ENCODE measurements at places on chromosomes 2 and 18.

DNA sequence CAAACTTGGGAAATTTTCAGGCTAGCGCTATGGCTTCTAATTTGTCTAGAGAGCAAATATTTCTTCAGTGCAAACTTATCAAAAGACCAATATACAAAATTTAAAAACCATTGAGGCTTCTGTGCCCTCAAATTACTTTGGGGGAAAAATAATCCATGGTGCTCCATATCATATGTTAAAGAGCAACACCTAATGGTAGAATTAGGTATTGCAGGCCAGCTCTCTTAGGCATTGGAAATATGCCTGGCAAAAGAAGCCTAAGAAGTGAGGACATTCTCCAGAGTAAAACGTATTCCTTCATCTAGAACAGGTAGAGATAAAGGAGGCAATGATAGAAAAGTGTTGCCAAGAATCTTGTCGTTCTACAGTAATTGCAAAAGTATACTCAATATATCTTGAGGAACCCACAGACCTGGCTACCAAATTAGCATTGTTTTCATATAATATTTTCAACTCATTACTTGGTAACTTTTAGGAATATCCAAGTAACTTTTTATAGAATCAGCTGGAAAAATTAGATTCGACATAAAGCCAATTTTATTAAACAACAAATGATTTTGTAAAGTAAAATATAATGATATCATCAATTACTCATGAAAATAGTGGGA lies 401.1 kb downstream of the BCL11A start:
- no peak for DNase-seq

- no peak for DNase-seq
Observed at GRCh38 chr2:187475499-187476248, 27.6 kb upstream of the CALCRL start.

DNA sequence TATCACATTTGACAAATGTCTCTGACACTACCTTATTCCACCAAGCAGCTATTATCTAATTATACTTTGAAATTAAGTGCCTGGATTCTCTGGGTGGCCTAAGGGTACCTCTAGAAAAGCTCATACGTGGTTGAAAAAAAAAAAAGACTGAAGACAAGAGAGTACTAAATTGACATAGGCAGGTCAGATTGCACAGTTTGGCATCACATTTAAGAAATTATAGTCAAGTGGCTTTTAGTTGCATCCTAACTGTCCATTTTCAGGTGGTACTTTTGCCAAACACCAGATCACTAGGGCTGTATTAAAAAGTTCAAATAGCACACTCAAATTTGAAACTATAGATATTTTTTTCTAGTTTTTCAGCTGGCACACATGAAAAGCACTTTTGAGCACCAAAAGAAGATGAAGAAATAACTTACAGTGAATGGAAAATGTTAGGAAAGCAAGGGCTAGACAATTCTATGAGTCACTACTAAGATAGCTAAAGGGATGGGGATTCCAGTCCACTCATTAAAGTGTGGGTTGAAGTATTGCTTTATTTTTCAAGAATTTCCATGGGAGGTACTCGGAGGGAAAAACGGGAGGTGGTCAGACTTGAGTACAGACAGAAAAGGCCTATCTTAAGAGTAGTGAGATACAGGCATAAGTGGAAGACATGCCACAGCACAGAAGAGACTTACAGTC lies 106.5 kb upstream of the COL5A2 start:
- DNase-seq = no peak

DNA sequence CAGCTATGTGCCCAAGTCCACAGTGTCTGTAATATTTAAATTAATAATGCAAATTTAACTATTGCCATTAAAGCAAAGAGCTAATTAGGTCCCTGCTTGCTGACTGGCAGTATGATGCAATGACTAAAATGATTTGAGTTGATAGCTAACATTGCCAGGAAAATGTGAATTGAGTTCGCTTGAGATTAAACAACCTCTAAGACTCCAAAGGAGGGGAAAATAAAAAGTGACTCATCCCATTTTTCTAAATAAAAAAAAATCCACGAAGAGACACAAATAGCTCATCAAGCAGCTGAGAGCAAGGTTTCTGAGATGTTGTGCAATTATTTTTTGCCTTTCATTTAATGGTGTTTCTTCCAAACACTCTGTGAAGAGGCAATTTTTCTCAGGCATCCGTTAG lies 413.0 kb downstream of the MTX2 start:
- DNase-seq = no peak

- no peak for DNase-seq
Observed at GRCh38 chr2:157264099-157264498, 6.6 kb downstream of the GALNT5 start.

DNA sequence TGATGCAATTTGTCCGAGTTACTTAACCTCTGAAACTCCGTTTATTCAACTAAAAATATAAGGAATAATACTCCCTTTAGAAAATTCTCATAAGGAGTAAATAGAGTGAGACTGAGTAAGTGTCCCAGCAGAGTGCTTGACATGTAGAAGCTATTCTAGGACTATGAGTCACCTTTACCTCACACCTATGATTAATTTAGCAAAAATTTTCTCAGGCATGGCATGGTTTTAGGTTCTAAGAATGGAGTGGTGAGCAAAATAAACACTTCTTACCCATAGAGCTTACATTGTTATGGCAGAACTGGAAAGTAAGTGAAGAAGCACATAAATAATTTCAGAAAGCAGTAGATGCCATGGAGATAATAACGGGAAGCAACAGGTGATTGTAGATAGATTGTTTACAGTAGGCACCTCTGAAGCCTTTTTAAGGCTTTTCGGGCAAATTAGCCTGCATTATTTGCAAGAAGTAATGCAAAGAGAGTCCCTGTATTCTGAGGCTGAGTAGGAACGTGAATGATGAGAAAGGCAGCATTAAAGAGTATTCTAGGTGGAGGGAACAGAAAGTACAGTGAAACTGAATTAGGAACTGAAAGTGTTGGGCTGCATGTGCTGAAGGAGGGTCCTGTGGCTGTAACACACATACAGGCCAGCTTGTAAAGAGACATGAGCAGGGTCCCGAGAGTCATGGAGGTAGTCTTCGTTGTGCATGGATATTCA lies 209.2 kb downstream of the ZNF407 start:
- no peak for DNase-seq

DNA sequence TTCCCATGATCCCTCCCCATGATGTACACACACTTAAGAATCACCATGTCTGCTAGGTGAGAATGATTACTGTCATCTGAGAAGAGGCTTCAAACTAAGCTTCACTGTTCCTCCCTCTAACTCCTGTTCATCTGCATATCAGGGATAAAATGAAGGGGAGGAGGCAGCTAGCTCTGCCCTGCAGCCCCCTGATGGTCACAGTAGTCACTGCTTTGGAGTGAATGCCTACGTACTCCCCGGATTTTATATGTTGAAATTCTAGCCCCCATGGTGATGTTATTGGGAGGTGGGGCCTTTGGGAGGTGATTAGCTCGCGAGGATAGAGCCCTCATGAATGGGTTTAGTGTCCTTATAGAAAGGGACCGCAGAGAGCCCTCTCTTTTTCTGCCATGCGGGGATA lies 156.4 kb downstream of the NCKAP5 start:
- peak; percentile 7 for DNase-seq

GRCh38 chr2:220419647-220420046 lies 792.2 kb downstream of the SLC4A3 start:
- DNase-seq = no peak

DNA sequence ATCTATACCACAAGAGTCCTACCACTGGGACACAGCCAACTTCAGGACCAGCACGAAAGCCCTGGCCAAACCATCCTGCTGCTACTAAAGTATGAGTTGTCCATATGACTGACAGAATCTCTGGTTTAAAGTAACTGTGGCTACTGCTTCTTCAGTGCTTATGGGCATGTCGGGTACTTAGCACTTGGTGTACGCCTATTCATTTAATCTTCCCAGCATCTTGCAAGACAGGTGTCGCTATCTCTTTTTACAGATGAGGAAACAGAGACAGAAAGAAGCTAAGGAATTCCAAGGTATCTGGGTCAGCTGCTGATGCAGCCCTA lies 203.4 kb upstream of the ID2 start:
- no peak for DNase-seq

GRCh38 chr2:218293715-218294429 lies 1.6 kb upstream of the TMBIM1 start:
- no peak for DNase-seq

DNA sequence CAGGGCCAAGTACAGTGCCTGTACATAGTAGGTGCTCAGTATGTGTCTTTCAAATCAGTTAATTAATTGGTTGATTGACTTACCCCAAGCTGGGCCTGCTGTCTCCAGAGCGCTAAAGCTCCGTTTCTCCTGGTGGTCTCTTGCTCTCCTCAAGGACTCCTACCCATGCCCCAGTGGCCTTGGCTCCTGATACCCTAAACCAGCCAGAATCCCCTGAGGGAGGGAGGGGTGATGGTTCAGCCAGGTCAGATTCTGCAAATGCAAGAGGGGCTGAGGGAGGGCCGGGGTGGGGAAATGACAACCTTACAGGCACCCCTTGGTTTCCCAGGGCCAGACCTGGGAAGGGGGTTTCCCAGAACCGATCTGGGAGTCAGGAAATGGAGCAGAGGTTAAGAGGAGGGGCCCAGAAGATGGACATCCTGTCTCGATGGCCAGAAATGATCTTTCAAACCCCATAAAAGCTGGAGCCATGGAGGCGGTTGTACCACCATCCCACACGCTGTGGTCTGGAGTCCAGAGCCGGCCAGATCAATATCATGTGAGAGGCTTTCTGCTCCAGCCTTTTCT lies 209.1 kb downstream of the TNS1 start:
- no peak for DNase-seq

DNA sequence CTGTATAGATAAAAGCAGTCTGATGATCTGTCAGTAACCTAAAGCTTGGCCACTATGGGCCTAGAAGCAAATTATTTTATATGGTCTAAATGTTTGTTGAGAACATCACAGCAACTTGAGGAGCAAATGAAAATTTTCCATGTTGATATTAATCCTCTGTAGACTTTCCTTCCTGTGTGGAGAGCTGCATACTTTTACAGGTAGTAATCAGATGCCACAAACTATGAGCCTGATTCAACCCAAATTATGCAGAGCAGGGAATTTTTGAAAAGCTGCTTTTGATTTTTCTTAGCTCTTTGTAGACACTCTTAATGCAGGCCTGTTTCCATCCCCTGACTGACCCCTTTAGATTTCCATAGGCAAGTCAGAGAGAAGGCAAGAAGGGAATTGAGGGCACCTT lies 17.3 kb downstream of the PAX3 start:
- DNase-seq = no peak
